ENCODE measurements at places on chromosomes 7 and 10.

GRCh38 chr7:148912758-148913541, 28.9 kb upstream of the EZH2 start:
- peak; percentile 19 for DNase-seq

DNA sequence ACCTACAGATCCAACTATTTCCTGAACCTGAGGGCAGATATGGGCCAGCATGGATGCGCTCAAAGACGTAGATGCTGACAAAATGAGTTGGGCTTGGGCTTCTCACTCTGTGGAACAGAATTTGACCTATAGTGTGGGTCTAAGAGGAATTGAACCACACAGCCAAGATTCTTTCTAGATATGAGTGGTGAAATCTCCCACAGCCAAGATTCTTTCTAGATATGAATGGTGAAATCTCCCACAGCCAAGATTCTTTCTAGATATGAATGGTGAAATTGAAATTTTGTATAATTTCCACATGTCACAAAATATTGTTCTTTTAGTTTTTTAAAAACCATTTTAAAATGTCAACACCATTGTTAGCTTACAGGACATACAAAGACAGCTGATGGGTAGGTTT, 215.4 kb upstream of the LRGUK start:
- no peak for DNase-seq

- DNase-seq = no peak
Observed at GRCh38 chr10:80921032-80921431, 383.3 kb downstream of the SH2D4B start.

GRCh38 chr7:147053746-147054145, 937.1 kb downstream of the CNTNAP2 start:
- peak; percentile 45 for DNase-seq

- DNase-seq = peak; percentile 59
Observed at GRCh38 chr10:23412223-23412622, 26.7 kb upstream of the OTUD1 start.

DNA sequence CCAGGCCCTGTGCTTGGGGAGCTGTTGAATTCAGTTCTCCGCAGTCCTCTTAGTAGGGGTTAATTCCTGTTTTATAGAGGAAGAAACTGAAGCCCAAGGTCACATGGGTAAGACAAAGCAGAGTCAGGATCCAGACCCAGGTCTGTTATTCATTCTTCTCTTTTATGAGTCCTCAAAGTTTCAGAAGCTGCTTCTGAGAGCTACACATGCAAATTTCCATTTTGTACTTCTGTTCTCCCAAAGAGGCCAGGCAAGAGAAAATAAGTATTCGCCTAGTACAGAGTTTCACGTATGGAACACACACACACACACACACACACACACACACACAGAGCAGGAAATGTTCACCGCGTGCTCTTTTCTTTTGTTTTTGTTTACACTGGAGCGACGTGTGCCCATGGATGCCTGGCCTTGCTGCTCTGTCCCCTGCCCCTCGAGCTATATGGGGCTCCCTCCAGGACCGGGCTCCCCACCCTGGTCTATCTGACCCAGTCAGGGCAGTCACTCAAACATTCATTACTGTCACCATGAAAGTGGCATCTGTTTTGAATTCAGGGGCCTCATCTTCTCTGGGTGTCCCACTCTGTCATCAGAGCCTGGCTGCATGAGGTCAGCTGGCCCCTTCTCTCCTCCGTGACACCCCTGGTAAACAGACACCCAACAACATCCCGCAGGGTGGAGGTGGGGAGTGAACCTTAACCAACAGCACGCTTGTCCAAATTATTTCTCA, 84.4 kb downstream of the TNS3 start:
- DNase-seq = no peak

- DNase-seq = no peak
Observed at GRCh38 chr7:77548206-77548605, 11.1 kb downstream of the PTPN12 start.

- peak; percentile 66 for DNase-seq
Observed at GRCh38 chr7:41298409-41298808, 404.5 kb downstream of the INHBA start.

- no peak for DNase-seq
Observed at GRCh38 chr10:120970595-120971529, 119.7 kb downstream of the WDR11 start.

DNA sequence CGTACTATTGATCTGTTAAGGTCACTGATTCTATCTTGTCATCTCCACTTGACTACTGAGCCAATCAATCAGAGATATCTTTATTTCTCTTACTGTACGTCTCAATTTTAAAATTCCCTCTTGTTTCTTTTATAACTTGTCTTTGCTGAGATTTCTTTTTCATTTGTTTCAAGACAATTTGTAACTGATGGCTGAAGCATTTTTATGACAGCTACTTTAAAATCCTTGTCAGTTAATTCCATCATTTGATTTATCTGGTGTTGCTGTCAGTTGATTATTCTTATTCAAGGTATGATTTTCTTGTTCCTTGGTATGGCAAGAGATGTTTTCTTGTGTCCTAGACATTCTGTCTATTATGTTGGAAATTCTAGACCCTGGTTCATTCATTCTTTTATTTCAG, 76.6 kb downstream of the TYW1B start:
- no peak for DNase-seq

DNA sequence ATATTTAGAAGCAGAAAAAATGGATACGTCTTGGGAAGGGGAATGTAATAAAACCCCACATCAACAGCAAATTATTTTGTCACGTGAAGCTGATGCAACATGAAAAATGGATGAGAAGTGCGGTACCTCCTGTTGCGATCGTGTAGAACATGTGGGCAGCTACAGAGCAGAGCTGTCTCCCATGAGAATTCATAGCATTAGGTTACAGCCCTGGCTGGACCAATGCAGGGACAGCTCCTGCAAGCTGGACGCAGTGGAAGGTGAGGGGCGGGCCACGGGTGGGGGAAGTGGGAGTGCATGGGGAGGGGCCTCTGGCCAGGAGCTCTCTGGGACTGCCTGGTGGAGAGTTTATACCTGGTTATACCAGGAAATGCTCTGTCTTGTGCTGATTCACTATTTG, 120.3 kb downstream of the GATA3 start:
- no peak for DNase-seq

DNA sequence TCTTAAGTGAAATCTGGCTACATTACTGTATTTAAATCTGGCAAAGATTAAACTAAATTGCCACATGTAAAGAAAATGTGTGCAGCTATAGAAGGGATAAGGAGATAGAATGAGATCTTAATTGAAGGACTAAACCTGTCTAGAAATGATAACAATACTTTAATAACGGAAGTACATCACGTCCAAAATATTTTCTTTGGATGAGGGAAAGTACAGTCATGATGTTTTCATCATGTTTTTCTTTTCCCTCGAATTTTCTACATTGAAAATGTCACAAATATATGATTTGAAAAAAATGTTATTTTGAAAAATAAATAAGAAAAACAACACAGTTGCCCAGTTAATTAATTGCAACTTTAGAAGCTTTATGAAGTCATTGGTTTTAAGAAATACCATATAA, 143.9 kb downstream of the ETV1 start:
- no peak for DNase-seq

DNA sequence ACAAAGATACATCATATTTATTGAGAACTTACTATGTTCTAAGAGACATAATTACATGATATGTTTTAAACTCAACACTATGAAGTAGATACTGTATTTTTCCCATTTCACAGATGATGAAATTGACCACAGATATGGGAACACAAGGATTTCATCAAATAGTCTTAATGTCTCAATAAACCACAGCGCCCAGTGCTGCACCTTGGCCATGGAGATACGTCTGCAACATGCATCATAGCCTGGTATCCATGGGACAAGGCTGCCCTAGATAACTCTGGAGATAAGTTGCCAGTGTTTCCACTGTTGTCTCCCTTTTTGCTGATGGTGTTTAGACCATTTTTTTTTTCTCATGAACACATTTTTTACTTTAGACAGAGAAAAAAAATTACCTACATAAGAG, 97.5 kb downstream of the GNAT3 start:
- DNase-seq = peak; percentile 28

GRCh38 chr10:114575417-114576131, 82.5 kb downstream of the ABLIM1 start:
- DNase-seq = no peak

DNA sequence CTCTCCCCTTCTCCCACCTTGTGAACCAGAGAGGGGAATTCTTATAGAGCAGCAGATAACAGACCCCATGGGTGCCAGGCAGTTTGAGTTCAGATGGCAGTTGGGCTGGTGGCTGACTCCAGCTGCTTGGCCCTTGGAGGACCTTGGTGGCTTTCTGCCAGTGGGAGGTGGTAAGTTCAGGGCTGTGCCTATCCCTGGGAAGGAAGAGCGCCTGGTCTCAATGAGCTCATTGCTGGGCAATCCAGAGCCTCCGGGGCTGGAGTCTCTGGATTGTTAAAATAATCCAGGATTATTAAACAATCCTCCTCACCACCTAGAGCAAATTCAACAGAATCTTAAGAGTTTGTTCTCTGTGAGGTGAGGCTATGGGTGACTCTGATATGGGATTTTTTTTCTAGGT, 105.2 kb downstream of the FANK1 start:
- DNase-seq = no peak

DNA sequence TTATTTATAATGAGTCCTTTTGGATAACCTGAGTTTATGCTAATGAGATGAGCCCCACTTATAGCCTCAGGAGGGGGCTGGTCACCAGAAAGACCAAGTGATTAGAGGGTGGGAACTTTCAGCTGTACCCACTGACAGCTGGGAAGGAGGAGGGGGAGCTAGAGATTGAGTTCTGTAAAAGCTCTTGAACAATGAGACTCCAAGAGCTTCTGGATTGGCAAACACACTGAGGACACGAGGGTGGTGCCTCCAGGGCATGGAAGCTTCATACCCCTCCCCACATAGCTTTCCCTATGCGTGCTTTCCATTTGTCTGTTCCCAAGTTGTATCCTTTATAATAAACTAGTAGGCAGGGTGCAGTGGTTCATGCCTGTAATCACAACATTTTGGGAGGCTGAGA, 20.3 kb downstream of the MRPS24 start:
- DNase-seq = no peak

DNA sequence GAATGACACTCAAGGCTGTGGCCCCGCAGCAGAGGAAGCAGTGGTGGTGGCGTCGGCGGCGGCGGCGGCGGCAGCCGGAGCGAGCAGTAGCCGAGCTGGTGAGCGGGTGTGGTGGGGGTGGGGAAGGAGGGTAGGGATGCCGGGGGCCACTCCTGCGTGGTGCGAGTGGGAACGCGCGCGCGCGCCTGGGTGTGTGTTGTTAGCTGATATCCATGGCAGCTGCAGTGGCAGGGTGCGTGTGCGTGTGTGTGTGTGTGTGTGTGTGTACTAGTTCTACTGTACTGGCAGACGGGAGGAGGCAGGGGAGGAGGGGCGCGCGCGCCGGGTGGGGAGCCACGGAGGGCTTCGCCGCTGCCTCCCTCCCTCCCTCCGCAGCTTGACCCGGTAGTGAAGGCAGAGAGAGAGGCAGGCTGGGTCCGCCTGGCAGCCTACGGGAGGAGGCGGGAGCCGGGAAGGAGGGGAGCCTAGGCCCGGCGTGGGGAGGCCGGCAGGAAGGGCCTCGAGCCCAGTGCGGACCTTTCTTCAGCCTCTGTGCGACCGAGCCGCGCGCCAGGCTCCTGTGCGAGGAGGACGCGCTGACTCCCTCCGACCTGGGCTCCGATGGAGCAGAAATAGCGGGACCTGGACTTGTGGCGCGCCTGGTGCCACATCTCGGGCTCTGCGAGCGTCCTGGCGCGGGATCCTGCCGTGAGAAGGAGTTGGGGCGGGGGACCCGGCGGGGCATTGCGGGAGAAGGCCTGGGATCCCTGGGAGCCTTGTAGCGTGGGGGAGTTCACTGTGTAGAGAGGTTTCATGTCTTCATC, at the start of gene MAGI2:
MAGI2 (minus strand) TSS at position 110 of the 803 bp plus-strand sequence. CDS start 347 bp downstream, outside the sequence.
- peak; percentile 77 for DNase-seq

- no peak for DNase-seq
Observed at GRCh38 chr7:138033241-138033640, 31.4 kb upstream of the CREB3L2 start.

DNA sequence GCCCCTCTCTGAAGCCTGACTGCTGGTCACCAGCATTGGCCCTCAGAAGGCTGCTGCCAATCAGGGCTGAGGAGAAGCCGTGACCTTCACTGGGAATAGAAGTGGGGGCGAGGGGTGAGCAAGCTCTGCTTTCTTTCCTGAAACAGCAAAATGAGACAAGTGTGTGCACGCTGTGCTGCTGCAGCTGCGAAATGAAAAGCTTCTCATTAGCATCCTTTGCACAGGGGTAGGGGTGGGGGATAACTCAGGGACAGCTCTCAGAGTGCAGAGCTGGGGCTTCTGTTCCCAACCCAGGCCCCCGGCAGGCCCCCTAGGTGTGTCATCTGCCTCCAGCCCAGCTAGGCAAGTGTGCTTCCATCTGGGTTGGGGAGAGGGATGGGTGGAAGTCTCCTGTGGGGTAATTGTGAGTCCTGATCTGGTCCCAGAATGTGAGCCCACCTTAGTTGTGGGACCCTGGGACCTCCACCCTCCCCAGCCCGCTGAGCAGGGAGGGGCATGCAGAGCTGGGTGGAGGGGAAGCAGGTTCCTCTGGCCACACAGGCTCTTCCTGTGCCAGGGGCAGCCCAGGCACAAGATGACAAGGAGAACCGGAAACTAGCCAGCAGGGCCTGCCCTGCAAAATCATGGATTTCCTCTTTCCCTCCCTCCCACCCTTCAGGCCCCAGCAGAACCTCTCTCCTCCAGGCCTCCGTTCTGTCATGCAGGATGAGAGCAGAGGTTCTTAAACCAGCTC, 22.2 kb downstream of the ZNF467 start:
- no peak for DNase-seq

- DNase-seq = no peak
Observed at GRCh38 chr10:104218751-104219150, 13.4 kb downstream of the CFAP43 start.

- no peak for DNase-seq
Observed at GRCh38 chr7:137386966-137387365, 43.4 kb upstream of the PTN start.

DNA sequence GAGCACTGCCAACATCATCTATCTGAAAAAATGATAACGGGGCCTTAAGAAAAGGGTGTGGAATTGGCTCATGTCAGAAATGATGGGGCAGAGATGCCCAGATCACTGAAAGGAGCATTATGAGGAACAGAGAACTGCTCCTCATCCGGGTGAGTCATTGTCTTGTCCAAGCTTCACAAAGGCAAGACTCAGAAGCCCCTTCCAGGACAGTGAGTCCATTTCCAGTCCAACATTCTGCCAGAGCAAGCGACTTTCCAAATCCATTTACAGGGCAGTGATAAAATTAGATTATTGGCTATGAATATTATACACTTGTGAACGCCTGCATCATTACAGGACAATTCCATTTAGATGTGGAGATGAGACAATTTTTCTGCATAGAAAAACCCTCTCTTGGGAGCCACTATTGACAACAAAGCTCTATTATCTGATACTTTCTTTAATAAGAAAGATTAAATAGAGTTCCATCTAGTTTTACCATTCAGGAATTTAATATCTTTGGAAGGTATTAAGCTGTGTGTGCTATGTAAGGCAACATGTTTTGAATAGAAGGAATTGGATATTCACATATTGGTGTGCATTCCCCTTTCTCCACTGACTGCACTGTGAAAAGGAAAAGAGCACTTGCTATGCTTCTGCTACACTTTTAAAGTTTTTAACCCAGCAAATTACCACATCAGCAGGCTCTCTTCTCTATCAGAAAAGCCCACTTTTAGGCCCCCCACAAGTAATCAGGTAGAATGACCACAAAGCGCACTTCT, 159.6 kb downstream of the NRP1 start:
- peak; percentile 22 for DNase-seq

Measured in fibroblast of upper back skin (primary cell).